Activated CD4-positive, CD25-positive, alpha-beta regulatory T cell treated with anti-CD3 and anti-CD28 coated beads, Interleukin-2, amount 50 U/mL, for 72 hours (primary cell): ENCODE measurements at places on chromosomes 16 and 17.

DNA sequence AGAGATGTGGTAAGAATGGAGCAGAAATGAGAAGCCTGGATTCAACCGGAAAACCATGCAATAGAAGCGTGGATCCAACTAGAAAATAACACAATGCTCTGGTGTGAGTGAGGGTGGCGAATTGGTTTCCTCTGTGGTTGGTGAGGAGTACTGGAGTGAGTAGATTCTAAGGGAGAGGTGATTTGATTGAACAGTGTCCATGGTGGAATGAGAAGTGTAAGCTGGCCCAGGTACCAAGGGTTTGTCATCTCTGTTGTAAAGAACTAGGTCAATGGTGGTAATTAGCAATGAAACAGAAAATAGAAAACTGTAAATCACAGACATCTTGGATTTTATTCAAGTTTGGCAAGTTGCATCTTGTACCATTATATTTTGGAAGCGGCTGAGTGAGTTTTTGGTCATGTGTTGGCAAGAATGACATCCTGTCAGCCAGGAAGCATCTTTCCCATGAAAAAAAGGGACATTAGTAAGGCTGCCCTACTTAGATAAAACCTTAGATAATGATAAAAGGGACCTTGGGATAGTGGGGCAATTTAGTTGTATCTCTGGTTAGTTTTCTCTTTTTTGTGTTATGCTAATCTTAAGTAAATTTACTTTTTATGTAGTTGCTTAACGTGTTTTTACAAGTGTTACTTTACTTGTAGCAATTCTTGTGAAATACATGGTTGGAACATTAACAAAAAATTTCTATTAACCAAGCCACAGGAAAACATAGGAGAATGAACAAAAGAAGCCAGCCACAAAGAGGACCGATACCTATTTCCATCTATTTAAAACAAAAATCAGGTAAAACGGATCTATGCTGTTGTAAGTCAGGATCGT is 20.9 kb downstream of the HSD17B2 start:
- no peak for DNase-seq

DNA sequence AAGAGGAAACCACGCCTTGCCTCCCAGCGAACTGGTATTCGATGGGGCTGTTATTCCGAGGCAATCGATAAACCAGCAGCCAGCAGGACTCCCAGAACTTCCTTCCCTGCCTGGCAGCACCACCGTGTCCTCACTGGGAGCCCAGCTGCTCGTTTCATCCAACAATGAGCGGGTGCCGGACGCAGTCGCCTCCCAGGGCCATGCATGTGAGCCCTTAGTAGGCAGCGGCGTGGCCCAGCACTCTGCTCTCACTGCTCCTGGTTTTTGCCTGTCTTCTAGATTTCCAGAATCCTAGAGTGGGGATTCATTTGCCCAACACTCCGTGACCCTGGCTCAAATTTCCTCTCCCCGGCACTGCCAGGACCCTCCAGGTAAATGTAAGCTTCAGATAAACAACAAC is 29.1 kb upstream of the RASD1 start:
- no peak for DNase-seq

GRCh38 chr17:4811471-4811870 is 4.5 kb downstream of the PLD2 start:
- no peak for DNase-seq

DNA sequence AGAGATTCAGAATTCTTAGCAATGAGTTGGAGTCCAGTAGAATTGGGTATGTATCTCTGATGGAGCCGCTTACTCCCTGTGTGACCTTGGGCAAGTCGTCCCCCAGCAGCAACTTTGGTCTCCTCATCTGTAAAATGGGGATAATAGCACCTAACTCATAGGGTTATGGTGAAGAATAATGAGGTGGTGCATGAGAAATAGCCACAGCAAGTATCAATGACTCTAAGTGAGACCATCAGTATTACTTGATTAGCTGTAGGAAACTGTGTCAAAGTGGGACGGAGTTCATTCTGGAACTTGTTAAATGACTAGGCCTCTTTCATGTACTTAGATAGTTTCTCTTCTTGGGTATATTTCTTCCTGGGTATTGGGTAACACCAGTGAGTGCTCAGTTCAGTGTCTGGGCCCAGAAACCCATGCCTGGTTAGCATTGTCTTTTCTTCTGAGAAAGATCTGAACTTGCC is 6.4 kb downstream of the PRKCB start:
- DNase-seq = no peak

- no peak for DNase-seq
Observed at GRCh38 chr16:83842756-83843507, 35.2 kb downstream of the HSBP1 start.

- DNase-seq = no peak
Observed at GRCh38 chr16:50585331-50585776, 37.2 kb downstream of the NKD1 start.

DNA sequence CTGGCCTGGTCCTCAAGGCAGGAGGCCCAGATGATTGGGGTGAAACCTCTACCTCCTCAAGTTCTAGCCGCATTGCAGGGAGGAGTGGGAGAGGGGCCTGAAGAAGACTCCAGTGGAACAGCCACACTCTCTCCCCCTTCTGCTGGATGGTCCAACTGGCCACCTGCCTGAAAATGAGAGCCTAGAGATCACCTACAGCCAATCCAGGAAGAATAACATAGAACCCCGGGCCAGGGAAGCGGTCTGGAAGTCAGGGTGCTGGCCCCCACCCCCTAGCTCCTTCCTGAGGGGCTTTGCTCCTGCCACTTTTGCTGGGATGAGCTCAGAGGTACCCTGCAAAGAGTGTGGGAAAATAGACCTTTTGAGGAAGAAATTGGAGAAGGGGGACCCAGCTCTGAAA is 1.8 kb downstream of the SLC6A2 start:
- DNase-seq = no peak

DNA sequence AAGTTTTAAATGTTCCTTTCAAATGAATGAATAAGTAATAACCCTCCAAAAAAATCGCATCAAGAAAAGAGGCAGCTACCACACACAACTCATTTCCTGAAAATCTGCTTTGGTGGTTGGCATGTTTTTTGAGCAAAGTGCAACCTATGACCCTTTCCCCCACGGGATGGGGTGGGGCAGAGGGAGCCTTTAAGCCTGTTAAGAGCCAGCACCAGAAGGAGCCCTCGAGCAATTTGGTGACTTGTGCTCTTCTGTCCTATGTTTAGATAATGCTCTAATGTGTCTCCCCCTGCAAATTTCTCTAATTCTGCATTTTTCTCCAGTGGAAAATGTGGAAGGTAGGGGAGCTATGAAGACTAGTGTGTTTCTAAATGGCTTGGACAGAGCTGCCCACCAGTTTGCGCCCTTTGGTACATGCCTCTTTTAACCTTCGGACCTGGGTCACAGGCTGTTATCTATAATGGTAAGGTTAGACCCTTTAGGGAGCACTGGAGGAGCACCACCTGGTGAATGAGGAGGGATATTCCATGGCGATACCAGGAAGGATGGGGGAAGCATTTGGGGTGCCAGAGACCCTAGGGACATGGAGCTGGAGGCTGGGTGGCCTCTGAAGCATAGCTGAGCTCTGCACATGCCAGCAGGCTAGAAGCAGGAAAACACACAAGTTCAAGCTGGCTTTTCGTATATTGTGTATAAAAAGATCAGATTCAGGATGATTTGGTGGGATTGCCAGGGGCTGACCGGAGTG is 1.6 kb downstream of the PYCARD start:
- no peak for DNase-seq

DNA sequence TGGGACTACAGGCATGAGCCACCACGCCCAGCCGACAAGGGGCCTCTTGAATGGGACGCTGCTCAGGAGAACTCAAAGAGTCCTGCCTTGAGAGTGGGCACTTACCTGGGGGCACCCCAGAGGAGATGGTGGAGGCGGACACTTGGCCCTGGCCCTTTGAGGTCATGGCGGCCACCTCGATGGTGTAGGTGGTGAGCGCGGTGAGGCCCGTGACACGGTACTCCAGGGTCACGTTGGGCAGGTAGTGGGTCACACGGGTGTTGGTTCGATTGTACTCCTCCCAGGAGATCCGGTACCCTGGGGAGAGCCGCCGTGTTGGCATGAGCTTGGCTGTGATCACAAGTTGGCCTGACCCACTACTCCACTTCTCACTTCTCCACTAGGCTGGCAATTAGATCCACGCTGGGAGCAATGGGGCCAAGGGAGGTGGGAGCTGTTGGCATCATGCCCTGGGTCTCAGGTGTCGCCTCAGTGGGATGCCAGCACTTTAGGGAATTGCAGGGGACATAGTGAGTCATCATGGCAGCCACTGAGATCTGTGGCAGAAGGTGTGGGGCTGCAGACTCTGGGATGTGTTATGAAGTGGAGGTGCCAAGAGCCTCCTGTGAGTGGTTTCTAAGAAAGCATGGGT is 89.2 kb upstream of the CDC42EP4 start:
- no peak for DNase-seq

DNA sequence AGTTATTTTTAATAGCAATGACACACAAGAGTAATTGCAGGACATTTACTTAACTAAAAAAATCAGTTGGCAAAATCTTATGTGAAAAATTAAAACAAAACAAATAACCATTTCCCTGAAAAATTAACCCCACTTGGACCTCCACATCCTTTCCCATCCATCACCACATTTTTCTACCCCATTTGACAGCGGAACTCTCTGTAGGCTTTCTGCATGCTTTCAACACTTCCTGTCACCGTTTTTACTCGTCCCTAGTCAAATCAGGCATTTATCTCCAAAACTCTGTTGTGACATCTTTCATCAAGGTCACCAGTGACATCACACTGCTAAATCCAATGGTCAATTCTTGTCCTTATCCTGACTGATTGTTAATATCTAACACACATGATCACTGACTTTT is 27.5 kb downstream of the KCNJ16 start:
- no peak for DNase-seq

DNA sequence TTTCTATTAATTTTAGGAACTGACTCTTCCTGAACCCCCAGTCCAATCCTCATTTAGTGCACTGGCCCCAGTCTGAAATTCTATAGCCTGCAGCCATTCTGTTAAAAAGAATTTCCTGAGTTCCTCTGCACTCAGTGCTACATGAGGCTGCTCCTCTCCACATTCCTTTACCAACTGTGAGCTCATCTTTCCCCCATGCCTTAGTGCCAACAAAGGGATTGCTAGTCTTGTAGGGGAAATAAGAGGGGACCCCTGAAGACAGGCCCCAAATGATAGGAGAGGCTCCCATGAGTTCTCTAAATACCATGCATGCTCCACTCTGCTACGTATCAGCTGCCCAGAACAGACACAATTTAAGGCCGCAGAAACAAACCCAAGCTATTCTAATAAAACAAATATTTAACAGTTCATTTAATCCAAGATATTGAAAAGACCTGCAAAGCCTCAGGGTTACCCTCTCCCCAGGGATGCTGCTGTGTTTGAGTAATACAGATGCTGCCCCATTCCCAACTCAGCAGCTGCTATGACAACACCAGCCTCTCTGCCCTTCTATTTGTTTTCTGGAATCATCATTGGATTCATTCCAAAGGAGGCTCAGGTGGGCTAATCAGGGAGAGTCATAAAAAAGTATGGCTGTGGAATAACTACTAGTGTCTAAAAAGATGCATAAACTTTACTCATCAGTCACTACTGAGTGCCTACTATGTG is 228.5 kb downstream of the TOX3 start:
- DNase-seq = no peak

DNA sequence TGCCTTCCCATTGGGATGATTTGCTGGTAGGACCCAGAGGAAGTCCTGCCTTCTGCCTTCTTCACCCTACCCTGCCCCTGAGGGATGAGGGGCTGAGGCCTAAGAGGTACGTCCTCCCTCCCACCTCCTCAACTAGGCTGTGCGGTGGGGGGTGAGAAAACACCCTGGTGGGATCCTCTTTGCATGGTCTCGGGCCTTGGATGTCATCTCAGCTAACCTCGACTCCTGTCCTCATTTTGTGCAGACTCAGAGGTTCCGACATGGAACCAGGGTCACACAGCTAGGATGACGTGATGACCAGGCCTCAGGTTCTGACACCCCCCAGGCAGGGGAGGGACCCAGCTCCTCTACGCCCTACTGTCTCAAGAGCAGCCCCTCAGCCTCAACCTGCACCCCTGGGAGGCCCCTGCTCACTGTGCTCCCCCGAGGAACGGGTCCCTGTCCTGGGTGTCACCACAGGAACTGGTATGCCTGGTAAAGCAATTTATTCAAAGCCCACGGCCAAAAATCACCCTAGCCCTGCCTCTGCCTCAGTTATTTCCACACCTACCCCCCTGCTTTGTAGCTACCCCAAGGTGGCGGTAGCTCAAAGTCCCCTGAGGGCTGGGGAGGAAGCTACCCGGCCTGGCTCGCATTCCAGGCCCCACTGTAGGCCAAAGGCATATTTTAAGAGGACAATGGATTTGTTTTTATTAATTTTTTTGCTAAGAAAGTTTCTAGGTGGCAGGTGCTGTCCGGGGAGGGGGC is 17.5 kb downstream of the UNC13D start:
- DNase-seq = no peak

GRCh38 chr17:43655693-43656255 is 5.9 kb downstream of the MEOX1 start:
- no peak for DNase-seq

DNA sequence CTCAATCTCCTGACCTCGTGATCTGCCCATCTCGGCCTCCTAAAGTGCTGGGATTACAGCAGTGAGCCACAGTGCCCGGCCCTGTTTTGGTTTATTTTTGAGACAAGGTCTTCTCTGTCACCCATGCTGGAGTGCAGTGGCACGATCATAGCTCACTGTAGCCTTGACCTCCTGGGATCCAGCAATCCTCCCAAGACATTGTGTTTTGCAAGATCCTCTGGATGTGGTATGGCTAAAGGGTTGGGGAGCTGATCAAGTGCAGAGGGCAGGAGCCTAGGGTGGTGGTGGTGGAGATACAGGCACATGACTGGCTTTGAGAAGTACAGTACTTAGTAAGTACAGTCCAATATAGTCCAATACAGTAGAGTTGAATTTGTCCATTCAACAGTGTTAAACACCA is 16.6 kb upstream of the TNS4 start:
- DNase-seq = no peak

DNA sequence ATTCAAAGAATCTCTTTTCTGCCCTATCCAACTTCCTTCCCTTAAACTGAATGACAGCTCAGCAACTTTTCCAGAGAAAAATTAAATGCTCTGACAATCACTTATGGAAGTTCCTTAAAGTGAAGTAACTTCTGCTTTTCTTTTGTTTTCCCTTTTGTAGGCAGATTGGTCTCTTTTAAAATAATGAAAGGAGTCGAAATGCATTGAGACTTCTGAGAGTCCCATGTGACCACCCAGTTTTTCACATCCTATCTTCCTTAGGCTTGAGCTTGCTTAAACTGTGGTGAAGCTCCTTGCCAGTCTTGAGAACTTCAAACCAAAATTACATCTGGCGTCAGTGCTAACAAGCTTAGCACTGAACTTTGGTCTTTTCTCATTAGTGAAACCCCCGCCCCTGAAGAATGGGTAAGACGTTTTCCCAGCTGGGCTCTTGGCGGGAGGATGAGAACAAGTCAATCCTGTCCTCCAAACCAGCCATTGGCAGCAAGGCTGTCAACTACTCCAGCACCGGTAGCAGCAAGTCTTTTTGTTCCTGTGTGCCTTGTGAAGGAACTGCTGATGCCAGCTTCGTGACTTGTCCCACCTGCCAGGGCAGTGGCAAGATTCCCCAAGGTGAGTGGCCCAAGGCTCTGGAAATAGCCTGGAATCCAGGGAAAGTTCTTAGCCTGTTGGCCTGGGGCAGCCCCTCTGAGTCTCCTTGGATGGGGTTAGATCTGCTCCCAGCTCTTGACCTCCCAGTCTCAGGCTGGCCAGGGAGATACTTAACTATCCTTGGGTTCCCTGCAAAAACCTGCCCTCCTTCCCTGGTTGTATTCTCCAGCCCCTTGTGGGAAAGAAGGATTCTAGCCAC is 1.2 kb downstream of the TMEM106A start:
- DNase-seq = no peak

- no peak for DNase-seq
Observed at GRCh38 chr16:65964752-65965151, 401.7 kb upstream of the CDH5 start.
